Islet precursor cell (in vitro differentiated cells): ENCODE measurements at places on chromosomes 2 and 18.

GRCh38 chr2:36729067-36729466, 32.6 kb downstream of the VIT start:
- no peak for DNase-seq

DNA sequence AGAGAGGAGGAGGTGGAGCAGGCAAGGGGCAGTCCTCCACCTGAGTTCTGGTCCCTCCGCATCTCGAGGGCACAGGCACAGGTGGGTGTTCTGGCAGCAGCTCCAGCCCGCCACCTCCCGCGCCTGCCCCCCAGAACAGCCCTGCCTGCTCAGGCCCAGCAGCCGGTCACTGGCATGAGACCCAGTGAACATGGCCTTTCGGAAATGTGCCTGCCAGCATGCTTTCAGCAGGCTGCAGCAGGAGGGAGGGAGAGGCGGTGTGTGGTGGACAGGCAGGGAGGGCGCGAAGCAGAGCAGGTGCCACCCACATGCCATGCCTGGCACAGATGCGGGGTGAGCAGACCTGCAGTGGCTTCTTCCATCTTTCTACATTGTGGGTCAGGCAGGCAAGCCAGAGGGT, 3.4 kb upstream of the OR6B3 start:
- no peak for DNase-seq

DNA sequence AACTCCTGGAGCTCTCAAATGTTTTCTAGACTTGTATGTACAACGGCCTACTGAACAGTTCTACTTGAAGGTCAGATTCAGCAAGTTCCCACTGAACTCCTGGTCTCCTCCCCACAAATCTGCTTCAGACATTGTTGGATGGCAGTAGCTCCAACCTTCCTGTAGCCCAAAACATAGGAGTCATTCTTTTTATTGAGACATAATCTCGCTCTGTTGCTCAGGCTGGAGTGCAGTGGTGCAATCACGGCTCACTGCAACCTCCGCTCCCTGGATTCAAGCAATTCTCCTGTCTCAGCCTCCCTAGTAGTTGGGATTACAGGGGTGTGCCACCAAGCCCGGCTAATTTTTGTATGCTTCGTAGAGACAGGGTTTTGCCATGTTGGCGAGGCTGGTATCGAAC, 47.3 kb downstream of the QPCT start:
- no peak for DNase-seq

GRCh38 chr2:4404363-4404762, 701.0 kb downstream of the DCDC2C start:
- DNase-seq = no peak

GRCh38 chr2:46340740-46341420, 43.7 kb downstream of the EPAS1 start:
- no peak for DNase-seq

DNA sequence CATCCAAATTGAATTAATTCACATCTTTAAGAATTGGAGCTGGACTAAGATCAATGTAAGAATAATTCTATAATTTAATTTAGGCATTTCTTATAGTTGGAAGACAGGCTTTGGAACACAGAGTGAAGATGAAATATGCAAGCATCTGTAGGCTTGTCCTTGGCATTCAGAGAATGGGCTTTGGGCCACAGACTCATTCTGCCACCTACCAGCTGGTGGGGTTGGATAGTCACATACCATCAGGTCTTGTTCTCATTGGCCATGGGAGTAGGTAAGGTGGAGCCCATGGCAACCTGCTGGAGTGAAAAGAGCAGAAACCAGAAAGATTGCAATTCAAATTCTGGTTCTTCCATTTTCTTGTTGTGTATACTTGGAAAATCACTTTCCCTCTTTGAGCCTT, 300.3 kb downstream of the CYRIA start:
- DNase-seq = no peak

- DNase-seq = peak; percentile 60
These were observed 20.4 kb downstream of the CNOT11 start for GRCh38 chr2:101273056-101273455.

GRCh38 chr2:47487498-47487875, 84.5 kb downstream of the MSH2 start:
- DNase-seq = no peak

DNA sequence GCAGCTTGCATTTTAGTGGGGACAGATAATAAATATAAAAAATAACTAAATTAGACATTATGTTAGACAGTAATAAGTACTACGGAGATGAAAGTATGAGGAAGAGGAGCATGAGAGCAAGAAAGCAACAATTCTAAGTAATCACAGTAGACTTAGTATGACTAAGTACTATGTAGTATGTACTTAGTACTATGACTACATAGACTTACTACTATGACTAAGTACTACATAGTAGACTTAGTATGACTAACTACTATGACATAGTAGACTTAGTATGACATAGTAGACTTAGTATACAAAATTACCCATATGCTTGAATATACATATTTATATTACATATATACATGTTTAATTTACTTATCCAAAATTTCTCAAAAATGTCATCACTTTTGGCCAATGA, 29.3 kb downstream of the CDH20 start:
- no peak for DNase-seq

- no peak for DNase-seq
These were observed 19.6 kb downstream of the CERS6 start for GRCh38 chr2:168475636-168476035.
